ENCODE measurements at places on chromosomes 5 and 9.

GRCh38 chr5:67010684-67011409 lies 185.8 kb downstream of the CD180 start:
- DNase-seq = no peak

DNA sequence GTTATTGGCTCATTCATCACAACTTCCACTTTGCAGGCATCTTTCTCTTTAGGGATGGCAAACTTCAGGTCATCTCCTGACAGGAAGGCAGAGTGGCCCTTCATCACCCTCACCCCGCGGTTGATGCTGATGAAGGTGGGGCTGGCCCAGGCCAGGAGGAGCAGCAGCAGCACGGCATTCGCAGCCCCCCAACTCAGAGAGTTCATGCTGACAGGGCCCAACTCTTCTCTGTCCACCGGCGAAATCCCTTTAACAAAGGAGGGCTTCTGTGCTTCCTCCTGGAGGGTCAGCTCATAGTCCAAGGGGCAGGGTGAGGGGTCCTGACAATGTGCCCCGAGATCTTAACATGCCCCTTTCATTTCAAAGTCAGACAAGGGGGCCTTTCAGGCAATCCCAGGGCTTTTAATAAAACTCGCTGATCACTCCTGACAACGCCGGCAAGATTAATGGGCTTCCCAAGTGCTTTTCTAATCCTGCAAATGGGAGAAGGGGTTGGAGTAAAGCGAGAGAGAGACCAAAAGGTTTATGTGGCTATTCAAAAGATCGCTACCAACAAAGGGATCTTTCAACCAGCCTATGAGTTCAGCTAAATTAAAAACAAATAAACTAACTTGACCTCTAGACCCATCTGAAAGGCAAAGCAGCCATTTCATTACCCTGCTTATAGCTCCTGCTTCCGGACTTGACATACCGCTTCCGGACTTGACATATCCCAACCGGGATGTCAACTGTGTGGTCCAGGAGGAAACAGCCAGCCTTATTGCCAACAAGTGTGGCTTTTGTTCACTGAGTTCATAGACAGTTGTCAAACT lies 41.2 kb downstream of the FREM1 start:
- no peak for DNase-seq

- DNase-seq = peak; percentile 29
These were observed 425.3 kb downstream of the CSNK1G3 start for GRCh38 chr5:123937230-123937629.

GRCh38 chr5:74200560-74200959 lies 440.0 kb downstream of the ENC1 start:
- no peak for DNase-seq
